ENCODE measurements at places on chromosomes 5 and 9. TPM values are rescaled to one million over a fixed set of nuclear protein-coding genes. Genes with fewer than 3 reads are reported as not detected.

The PTPRD gene
- total RNA-seq = 3.1 TPM

The ARID3C gene
- 0.16 TPM for total RNA-seq

The TMOD1 gene
- 178 TPM for total RNA-seq

The OSMR gene
- 9.9 TPM for total RNA-seq

The PPP3R2 gene
- total RNA-seq = not detected

The MYORG gene
- 21.3 TPM for total RNA-seq

The LHX3 gene
- total RNA-seq = not detected

The PLPP7 gene
- 101 TPM for total RNA-seq

The ST8SIA4 gene
- 2.5 TPM for total RNA-seq

The TEK gene
- total RNA-seq = 7.5 TPM

The PCDHGA2 gene
- total RNA-seq = 1.8 TPM

The PCA3 gene
- total RNA-seq = not detected

All from psoas muscle (tissue), 8 donors.